ENCODE measurements at places on chromosomes 3 and 15.

GRCh38 chr3:166125179-166125578 is 288.0 kb upstream of the BCHE start:
- DNase-seq = no peak

DNA sequence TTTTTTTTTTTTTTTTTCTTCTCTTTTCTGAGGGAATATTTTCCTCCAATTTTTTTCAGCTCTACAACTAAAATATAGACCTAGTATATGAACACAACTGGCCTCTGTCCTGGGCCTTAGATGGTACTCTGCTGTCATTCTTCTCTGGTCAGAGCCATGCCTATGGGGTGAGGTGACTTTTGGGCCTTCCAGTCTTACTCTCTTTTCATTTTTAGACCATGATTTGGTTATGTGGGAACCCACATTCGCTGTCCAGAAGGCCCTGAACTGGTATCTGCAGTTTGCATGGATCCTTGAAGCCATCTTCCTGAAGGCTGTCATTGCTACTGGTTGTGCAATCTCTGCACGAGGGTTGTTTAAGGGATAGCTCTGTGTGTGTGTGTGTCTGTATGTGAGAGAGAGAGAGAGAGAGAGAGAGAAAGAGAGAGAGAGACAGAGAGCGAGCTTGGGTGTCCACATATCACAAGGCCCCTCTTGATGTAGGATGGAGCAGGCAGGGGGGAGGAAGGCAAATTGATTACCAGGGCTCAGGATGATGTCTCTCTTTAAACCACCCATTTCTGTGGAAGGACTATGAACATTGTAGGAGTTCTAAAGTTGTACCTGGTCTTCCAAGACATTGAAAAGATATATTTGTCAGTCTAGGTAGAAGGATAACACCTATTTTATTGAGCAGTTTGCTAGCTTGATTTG is 6.9 kb downstream of the TGFBR2 start:
- DNase-seq = no peak

DNA sequence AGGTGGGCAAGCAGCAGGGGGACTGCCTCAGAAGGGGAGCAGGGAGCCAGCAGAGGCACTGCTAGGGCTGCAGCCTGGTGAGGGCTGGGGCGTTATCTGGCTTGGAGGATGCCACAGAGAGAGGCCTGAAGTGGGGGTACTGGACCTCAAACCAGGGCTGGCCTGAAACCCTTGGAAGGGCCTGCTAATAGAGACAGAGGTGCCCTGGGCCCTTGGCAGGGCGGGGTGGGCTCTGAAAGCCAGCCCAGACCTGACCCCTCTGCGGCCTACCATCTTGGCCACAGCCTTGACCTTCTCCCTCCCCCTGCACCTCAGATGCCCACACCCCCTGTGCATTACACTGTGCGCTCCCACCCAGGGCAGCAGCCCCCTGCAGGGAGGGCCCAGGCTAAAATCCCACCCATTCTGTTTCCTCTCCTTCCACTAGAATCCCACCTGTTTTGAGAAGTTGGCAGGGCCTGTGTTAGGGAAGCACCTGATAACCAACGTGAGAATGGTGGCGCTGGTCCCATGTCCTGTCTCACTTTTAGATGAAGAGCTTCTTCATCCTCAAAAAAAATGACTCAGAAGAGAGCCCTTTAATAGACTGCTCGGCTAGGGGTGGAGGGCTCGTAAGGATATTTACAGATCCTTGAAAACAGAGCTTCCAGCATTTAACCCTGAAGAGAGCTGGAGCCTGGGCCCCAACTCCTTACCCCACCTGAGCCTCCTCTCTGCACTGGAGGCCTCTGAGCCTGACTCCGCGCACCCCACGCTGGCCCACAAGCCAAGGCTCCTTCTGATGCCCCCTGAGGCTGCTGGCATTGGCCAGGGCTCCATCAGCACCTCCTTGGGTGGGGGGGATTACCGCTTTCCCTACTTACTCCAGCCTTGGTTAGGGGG is 29.8 kb downstream of the LOXL1 start:
- no peak for DNase-seq

- DNase-seq = no peak
Observed at GRCh38 chr3:129662191-129662608, 55.7 kb upstream of the PLXND1 start.

DNA sequence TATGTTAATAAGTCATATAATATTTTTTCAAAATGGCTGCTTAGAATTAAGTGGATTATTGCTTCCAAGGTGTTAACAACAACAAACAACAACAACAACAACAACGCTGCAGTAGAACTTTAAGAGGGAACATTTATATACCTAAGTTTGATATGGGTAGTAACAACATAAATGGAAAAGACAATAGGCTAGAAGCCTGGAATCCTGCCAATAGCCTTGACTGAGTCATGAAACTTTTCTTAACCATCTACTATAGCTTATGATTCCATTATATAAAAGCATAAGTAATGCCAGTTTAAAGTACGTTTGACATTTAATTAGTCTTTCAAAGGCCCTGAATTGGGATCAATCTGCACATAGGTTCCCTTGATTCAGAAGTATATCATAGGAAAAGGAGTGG is 31.2 kb downstream of the SATB1 start:
- DNase-seq = no peak

GRCh38 chr3:114904633-114905032 is 242.5 kb downstream of the ZBTB20 start:
- DNase-seq = no peak

DNA sequence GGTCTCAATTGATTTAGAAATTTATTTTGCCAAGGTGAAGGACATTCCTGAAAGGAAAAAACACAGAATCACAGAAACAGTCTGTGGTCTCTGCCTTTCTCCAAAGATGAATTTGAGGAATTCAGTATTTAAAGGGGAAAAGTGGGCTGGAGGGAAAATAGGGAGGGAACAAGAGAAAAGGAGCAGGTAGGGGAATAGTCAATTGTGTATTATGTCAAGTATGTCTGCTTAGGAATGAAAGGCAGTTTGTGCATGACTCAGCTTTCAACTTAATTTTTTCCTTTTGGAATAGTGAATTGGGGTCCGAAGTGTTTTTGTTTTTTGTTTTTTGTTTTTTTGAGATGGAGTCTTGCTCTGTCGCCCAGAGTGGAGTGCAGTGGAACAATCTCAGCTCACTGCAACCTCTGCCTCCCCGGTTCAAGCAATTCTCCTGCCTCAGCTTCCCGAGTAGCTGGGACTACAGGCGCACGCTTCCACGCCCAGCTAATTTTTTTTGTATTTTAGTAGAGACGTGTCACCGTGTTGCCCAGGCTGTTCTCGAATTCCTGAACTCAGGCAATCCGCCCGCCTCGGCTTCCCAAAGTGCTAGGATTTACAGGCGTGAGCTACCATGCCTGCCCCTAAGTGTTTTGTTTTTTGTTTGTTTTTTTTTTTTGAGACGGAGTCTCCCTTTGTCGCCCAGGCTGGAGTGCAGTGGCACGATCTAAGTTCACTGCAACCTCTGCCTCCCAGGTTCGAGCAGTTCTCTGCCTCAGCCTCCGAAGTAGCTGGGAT is 74.1 kb upstream of the MAP4 start:
- DNase-seq = no peak

- no peak for DNase-seq
Observed at GRCh38 chr15:98381446-98381845, 266.9 kb upstream of the IGF1R start.

- no peak for DNase-seq
Observed at GRCh38 chr3:149615731-149616221, 42.0 kb downstream of the WWTR1 start.

- DNase-seq = no peak
Observed at GRCh38 chr15:71757741-71758530, 52.4 kb upstream of the NR2E3 start.

GRCh38 chr3:71581457-71582035 is 2.0 kb downstream of the FOXP1 start:
- DNase-seq = no peak

- no peak for DNase-seq
Observed at GRCh38 chr15:42080186-42080918, 14.0 kb downstream of the PLA2G4D start.

GRCh38 chr3:153372326-153372725 is 210.3 kb downstream of the RAP2B start:
- DNase-seq = no peak

DNA sequence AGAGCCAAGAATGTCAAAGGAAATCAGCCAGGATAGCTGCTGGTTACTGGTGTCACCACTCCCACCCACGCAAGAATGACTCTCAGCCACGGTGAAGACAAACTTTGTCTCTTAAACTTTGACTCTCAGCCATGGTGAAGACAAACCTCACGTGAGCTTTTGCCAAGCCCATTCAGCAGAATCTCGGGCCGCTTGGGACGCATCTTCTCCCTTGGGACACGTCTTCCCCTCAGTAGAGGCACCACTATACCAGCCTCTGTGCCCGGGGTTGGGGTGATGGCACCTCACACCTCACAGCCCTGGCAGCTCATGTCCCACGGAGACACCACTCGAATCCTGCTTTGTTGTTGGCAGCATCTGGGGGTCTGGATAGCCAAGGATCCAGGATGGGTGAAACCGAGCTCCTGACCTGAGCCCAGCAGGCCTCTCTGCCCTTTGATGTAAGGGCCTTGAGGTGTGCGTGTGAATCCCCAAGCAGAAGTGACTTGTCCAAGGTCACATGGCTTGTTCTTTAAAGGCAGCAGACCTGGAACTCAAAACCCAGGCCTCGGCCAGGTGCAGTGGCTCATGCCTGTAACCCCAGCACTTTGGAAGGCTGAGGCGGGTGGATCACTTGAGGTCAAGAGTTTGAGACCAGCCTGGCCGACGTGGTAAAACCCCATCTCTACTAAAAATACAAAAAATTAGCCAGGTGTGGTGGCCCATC is 21.8 kb downstream of the RBPMS2 start:
- DNase-seq = no peak

DNA sequence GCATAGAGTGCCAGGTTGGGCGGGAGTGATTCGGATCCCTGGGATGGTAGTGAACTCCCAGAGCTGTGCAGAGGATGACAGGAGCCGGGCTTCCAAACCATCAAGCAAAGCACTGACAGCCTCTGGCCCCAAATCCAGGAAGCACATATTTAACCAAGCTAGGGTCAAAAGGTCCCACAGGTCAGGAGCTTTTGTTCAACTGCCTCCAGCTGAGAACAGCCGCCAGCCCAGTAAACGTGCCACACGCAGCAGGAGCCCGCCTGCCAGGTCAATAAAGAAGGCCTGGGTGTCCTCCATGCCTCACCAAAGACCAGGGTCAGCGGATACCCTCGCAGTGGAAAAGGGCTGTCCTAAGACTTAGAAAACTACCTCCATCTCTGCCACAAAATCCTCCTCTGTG is 184.7 kb upstream of the LINGO1 start:
- no peak for DNase-seq

GRCh38 chr3:243356-243725 is 46.8 kb downstream of the CHL1 start:
- DNase-seq = no peak

GRCh38 chr15:31352911-31353811 is 26.5 kb downstream of the KLF13 start:
- DNase-seq = no peak

DNA sequence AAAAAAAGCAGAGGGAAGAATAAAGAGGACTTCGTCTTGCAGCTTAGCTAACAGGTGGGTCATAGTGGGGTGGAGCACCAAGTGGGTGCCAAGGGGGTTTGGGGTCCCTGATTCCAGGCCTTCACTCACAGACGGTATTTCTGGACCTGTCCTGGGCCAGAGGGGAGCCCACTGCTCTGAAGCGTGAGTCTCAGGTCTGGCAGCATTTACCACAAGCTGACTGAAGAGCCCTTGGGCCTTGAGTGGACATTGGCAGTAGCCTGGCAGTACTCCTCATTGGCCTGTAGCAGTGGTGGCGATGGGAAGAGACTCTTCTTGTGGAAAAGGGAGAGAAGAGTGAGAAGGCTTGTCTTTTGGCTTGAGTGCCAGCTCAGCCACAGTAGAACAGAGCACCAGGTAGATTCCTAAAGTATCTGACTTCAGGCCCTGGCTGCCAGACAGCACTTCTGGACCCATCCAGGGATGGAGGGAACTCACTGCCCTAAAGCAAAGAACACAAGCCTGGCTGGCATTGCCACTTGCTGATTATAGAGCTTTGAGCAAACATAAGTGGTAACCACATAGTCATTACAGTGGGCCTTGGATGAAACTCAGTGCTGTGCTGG is 72.9 kb downstream of the GLDN start:
- no peak for DNase-seq

DNA sequence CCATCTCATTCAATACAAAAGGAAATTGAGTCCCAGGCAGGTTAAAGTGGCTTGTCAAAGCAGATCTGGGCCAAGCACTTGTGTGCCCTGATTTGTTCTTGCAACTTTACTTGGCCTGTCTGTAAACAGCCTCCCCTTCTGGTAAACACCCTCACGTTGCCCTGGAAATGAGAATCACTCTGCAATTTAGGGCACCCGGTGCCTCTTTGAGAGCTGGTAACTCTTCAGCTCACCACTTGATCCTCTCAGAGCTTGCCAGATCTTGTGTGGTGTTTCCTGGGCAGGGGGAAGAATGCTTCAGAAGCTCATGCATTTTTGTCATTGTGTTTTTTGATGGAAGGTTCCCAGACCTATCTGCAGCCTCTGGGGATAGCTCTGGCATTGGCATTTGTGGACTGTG is 11.3 kb downstream of the MED12L start:
- no peak for DNase-seq

DNA sequence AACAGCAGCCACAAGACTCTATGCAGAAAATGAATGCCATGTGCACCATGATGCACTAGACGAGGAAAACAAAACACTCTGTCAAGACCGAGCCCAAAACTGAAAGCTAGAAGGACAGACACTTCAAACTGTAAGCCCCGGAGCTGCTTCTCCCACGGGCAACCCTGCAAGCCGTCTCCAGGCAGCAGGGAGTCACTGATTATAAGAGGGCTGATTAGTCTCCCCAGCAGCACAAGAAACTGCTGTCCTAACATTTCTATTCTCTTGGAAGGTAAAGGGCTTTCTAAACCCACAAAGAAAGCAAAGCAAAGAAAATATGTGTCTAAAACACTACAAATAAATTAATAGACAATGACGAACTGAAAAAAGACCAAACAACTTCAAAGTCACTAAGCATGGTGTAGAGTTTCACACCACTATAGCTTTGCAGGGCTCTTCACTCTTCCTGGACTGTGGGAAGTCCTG is 15.5 kb downstream of the TBC1D2B start:
- DNase-seq = peak; percentile 34

- DNase-seq = no peak
Observed at GRCh38 chr15:81222007-81222406, 25.3 kb downstream of the IL16 start.

DNA sequence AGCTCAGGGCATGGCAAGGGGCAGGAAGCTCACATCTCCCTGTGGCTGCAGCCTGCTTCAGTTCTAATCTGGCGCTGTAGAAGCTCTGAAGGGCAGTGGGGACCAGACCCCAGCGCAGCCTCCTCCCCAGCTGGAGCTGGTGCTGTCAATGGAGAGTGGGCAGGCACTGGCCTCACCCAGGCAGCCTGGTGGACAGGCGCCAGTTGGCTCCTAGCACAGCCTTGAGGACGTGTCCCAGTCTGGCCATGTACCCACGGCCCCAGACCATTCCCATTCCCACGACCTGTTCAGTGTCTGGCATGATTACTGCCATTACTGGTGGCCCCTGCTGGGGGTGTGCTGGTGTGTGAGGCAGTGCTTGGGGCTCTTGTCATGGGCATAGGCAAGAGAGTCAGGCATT is 16.3 kb downstream of the TYRO3 start:
- DNase-seq = no peak

GRCh38 chr3:3065876-3066275 is 44.3 kb downstream of the IL5RA start:
- no peak for DNase-seq

All from activated gamma-delta T cell treated with anti-CD3 and anti-CD28 coated beads, Interleukin-2, amount 50 U/mL, for 16 hours (primary cell).